Gastrocnemius medialis (tissue), 4 donors: ENCODE measurements at places on chromosomes 3 and 15. TPM values are rescaled to one million over a fixed set of nuclear protein-coding genes. Genes with fewer than 3 reads are reported as not detected.

Gene CHST14
- total RNA-seq, result 3.0 TPM

Gene PLS1
- total RNA-seq, result 5.4 TPM

Gene PROS1
- total RNA-seq, result 5.0 TPM

Gene LYZL4
- not detected for total RNA-seq

Gene GHSR
- not detected for total RNA-seq

Gene ALG1L2
- not detected for total RNA-seq

Gene NRROS
- total RNA-seq, result 0.31 TPM

Gene AP3B2
- not detected for total RNA-seq

Gene CADPS
- total RNA-seq, result not detected

Gene ESYT3
- 0.20 TPM for total RNA-seq

Gene CYP8B1
- not detected for total RNA-seq

Gene PSTPIP1
- total RNA-seq, result 3.1 TPM
